ENCODE measurements at places on chromosomes 4 and X.

- DNase-seq, result no peak
These were observed 198.1 kb upstream of the F9 start for GRCh38 chrX:139332441-139332840.

DNA sequence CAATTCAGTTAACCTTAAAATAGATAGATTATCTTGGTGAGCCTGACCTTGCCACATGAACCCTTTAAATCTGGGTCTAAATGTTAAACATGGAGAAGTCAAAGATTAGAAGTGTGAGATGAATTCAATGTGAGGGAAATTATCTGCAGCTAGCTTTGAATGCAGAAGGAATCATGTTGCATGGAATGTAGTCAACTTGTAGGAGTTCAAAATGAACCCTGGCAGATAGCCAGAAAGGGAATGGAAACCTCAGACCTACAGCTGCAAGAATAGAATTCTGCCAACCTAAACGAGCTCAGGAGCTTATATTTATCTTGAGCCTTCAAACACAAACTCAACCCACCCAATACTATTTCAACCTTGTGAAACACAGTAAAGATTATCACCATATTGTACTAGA lies 632.5 kb downstream of the KCTD8 start:
- DNase-seq, result no peak

DNA sequence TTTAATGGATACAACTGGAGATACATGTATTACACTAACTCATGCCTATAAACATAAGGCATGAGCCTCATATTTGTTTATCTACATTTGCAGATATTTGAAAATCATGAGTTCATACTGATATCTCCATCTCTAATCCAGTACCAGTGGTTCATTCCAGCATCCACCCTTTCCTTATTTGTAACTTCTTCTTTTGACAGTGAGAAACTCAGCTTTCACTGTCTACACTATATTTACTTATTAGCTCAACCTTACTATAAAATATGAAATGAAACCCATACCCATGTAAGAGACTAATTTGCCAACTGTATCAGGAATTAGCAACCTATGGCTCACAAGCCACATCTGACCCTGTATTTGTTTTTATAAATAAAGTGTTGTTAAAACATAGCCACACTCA lies 161.9 kb upstream of the GPRIN3 start:
- DNase-seq, result no peak

DNA sequence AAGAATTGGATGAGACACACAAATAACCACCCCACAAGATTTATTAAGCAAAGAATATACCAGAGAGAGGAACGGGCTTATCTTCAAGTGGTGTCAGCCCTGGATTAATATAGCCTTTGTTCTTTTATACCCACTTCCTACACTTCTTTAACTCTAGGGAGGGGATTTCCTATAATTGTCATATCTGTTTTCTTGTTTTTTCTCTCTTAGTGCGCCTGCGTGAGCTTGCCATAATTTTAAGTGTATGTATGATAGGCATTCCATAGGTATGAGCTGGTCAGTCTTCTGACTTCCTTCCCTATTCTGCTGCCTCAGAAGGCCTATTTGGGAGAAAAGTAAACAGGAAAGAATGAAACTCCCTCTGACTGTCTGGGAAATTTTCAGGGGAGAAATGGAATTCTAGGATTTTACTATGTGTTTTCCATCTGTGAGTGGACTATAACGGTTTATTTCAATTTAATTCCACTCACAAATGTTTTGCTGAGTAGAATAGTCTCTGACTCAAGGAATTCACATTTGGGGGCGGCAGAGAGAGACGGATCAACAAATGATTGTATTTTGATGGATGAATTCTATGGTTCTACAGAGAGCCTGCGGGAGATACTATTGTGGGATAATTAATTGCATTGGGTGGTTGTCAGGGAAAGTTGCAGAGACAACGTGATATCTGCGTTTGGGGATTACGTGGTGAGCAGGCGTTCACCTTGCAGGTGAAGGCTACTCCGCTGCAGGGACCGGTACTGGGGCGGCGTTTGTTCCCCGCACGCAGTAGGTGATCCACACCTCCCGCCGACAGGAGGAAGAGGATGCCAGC lies 626 bp upstream of the CEP135 start:
- DNase-seq, result peak; percentile 26

- no peak for DNase-seq
These were observed 252.0 kb downstream of the LDB2 start for GRCh38 chr4:16646459-16646858.

DNA sequence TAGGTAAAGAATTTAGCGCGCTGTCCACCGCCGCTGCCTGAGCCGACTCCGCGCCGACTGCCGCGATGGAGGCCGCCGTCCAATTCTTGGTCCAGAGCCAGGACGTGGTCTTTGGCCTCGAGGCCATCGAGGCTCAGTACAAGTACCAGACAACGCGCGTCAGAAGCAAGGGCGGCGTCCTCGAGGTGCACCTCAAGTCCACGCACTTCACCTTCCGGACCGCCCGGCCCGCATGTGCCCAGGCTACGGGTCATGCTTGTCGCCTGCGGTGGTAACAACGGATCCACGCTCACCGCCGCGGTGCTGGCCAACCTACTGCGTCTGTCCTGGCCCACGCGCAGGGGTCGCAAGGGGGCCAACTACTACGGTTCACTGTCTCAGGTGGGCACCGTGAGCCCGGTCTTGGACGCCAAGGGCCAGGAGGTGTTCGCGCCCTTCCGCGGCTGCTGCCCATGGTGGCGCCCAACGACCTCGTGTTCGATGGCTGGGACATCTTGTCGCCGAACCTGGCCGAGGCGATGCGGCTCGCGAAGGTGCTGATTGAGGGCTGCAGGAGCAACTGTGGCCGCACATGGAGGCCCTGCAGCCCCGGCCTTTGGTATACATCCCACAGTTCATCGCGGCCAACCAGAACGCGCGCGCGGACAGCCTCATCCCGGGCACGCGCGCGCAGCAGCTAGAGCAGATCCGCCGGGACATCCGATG lies 128.0 kb downstream of the ANAPC4 start:
- DNase-seq, result no peak

DNA sequence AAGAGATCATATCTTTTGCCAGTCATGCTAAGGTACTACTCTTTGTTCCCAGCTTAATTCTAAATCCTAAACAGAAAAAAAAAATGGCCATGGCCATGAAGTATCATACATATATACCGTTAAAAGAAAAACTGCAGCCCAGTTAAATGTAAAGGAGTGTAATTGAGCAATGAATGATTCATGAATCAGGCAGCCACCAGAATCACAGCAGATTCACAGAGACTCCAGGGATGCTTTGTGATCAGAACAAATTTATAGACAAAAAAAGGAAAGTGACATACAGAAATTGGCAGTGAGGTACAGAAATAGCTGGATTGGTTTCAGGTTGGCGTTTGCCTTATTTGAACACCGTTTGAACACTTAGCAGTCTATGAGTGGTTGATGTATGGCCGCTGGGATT lies 42.1 kb upstream of the PDGFC start:
- no peak for DNase-seq

DNA sequence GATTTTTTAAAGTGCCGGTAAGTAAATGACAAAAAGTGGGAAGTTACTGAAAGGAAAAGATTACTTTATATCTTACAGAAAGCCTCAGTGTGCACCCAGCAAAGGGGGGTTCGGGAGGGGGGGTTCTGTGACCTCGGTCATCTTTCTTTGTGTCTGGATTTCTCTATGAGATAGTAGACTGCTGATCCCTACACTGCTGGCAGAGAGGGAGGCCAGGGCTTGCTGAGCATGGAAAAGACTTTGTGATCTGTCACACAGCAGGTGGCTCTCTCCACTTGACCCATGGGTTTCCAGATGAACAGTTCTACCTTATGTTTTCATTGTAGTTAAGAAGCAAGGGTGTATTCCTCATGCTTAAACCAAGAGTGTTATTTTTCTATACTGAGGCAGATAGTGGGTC lies 475.6 kb downstream of the PCDH10 start:
- DNase-seq, result no peak

DNA sequence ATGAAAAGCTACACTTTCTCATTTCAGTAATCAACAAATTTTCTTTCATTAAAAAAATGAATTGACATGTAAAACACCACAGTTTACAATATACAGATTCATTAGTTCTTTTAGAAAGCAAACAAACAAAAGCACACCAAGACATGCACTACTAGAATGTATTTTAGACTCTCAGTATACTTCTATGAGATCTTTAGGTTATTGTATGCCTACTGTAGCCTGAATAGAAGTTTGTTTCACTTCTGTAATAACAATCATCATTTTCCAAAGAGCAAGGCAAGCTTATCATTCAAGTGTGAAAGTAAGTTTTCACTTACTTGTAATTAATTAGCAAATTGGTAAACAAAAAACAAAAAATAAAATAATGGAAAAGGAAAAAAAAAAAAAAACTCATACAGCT lies 24.9 kb downstream of the CXXC4 start:
- DNase-seq, result no peak

- no peak for DNase-seq
These were observed 477.0 kb downstream of the INPP4B start for GRCh38 chr4:142369141-142369540.

GRCh38 chrX:56783996-56784620 lies 55.1 kb downstream of the NBDY start:
- no peak for DNase-seq

DNA sequence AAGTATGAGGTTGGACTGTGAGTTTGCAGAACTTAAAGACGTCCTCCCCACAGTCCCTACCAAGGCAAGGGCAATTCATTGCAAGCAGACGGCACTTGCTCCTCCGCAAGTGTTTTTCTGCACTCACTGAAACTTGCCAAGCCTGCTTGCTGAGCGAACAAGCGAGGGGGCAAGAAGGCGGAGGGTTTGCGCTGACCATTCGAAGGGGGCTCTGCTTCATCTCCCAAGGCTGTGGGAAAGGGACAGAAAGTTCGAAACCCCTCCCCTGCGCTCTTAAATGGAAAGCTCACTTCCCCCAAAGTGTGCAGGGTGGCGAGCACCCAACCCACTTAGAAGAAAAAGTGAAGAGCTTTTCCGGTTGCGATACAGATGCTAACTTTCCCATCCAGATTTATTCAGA lies 1.4 kb downstream of the MID1 start:
- no peak for DNase-seq

DNA sequence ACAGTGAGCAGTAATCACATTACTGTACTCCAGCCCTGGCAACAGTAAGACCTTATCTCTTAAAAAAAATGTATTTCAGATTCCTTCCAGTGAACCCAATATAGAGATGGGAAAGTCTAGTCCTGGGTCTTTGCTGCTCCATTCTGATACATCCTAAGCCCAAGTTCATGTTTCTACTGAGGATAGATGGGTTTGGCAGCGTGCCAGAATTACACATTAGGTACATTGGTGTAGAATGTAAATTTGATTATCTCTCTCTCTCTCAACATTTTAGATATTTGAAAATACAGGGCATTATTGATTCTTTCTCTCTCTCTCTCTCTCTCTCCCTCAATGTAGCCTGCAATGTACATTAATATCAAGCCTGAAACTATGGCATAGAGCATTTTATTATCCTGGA lies 43.5 kb upstream of the ZNF330 start:
- no peak for DNase-seq

DNA sequence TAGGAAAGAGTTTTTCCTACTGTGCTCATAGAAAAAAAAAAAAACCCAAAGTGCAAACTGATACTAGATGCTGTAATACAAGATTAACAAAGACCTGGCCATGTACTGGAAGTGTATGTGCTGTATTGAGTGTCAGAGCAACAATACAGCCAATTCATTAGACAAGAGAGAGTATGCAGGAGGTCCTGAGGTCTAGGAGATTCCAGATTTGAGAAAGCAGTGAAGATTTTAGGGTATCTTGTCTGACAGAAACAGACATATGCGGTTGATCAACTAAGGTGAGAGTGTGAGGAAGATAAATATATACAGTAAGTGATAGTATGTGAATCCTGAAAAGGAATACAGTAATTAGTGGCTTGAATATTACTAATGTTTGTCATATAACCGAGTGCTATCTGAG lies 3.0 kb downstream of the GPR174 start:
- DNase-seq, result no peak

DNA sequence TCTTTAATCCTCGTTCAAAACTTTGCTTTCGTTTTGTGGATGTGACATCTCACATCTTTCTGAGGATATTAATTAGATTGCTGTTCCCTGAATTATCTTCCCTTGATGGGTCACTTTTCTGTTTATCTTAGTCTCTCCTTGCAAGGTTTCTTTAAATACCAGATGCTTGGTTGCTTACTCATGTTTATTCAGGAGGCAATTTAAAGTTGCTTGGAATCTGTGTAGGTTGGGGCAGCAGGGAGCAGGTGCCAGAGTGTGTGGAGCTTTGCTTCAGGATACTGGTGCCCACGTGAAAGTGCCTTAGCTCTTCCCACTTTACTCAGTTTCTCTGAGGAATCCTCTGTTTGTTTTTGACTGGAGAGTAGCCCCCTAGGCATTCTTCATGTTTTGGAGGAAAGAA lies 24.0 kb downstream of the ANAPC4 start:
- no peak for DNase-seq

DNA sequence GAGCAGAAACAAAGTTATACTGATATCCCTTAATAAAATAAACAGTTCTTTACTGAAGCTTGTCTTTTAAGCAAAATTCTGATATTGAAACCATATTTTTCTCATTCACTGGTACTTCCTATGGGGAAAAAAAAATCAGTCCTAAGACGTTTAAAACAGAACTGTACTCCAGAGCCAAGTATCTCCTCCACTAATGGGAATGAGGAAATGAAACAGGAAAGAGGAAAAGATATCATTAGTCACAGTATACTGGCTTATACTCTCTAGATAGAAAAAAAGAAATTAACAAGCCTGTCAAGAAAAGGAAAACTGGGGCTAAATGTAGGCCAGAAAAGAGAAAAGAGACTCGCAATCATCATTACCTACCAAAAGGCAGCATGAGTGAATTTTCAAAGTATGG lies 252.7 kb downstream of the CENPC start:
- DNase-seq, result no peak

Measured in C1 segment of cervical spinal cord (tissue), 14 donors.